HCT116 (cell line): ENCODE measurements at places on chromosomes 3 and 15.
A peak's percentile ranks its signal among the peaks of the same experiment; 100 is the strongest.

- H3K27me3 ChIP-seq: peaks cover 22% of the 10 kb centered on the region
- no peak overlapping the region for H3K27ac ChIP-seq
- no peak overlapping the region for H3K4me3 ChIP-seq
Observed at GRCh38 chr3:34183114-34183513, 384.7 kb downstream of the PDCD6IP start.

DNA sequence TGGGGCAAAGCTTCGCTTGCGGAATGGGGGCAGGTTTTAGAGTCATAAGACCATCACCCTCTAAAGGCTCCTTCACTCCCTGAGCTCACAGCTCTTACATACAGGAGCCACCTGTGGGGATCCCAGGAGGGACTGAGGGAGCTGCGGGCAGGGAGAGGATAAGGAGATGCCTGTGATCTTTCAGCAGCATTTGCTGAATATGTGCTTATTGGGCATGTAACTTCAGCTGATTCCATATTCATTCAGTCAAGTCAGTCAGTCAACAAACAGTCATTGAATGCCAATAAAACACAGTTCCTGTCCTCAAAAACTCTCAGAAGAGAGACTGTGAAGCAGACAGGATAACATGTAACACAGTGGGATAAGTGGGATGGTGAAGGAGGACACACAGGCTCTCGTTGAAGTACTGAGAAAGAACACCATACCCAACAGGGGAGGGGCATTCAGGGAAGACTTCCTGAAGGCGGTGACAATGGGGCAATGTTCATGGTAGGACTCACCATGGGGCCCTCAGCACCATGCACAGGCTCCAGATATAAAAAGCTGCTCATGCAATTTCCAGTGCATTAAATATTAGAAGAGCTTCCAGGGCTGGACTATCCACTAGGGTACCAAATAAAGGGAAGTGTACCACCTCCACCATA is 240.9 kb downstream of the UACA start:
- no peaks in the 10 kb centered on the region for H3K36me3 ChIP-seq
- H3K4me3 ChIP-seq: no peak overlapping the region
- H3K27ac ChIP-seq: no peak overlapping the region

GRCh38 chr3:3578718-3579117 is 220.5 kb upstream of the LRRN1 start:
- no peak for DNase-seq
- no peaks in the 10 kb centered on the region for H3K36me3 ChIP-seq
- H3K27me3 ChIP-seq: no peaks in the 10 kb centered on the region
- H3K27ac ChIP-seq: no peak overlapping the region

DNA sequence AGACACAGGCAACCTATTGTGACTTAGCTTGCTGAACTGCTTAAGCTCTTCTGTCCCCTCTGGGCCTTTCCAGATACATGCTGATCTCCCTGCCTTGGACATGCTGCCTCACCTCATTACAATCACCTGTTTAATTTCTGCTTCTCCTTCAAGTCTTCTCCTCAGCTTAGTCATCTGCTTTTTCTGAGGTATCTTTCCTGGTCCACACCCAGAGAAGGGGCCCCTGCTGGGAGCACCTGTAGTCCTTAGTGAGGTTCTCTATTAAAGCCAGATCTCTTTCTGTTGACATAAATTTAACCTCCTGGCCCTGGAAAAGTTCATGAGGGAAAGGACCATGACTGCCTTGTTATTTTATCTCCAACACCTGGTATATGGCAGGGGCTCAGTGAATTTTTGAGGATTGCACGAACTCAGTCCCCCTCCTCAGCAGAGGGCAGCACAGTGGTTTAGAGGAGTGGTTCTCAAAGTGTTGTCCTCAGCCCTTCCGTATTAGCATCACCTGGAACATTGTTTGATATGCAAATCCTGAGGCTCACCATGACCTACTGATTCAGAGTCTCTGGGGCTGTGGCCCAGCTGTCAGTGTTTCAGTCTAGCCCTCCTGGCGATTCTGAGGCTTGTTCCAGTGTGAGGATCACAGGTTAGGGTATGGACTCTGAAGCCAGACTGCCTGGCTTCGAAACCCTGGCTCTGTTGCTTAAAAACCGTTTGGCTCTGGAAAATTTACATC is 12.7 kb downstream of the COL6A6 start:
- H3K4me3 ChIP-seq: no peak overlapping the region
- no peak overlapping the region for H3K27ac ChIP-seq
- H3K27me3 ChIP-seq: peaks cover 75% of the 10 kb centered on the region
- DNase-seq: no peak
- H3K36me3 ChIP-seq: no peaks in the 10 kb centered on the region

DNA sequence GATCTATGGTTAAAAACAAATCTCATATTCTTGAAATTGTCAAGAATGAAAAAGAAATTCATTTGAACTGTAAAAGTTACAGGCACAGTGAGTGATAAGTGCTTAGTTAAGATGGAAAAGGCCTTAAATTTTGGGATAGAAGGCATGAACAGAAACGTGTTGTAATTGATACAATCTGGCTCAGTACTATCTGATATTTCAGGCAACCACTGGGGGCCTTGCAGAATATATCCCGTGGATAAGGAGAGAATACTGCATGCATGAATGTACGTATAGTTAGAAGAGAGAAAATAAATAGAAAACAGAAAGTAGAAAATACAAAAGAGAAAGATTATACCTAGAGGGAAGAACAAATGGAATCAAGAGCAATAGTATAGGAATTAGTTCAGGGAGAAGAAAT is 741.4 kb upstream of the CCDC54 start:
- DNase-seq: no peak
- no peaks in the 10 kb centered on the region for H3K4me1 ChIP-seq
- no peaks in the 10 kb centered on the region for H3K36me3 ChIP-seq
- H3K27ac ChIP-seq: no peak overlapping the region
- no peaks in the 10 kb centered on the region for H3K27me3 ChIP-seq
- H3K4me3 ChIP-seq: no peak overlapping the region

- H3K36me3 ChIP-seq: no peaks in the 10 kb centered on the region
- no peak overlapping the region for H3K27ac ChIP-seq
- no peak for DNase-seq
- no peak overlapping the region for H3K4me3 ChIP-seq
- no peaks in the 10 kb centered on the region for H3K4me1 ChIP-seq
- H3K27me3 ChIP-seq: no peaks in the 10 kb centered on the region
Observed at GRCh38 chr3:122104515-122105194, 49.5 kb downstream of the CD86 start.

DNA sequence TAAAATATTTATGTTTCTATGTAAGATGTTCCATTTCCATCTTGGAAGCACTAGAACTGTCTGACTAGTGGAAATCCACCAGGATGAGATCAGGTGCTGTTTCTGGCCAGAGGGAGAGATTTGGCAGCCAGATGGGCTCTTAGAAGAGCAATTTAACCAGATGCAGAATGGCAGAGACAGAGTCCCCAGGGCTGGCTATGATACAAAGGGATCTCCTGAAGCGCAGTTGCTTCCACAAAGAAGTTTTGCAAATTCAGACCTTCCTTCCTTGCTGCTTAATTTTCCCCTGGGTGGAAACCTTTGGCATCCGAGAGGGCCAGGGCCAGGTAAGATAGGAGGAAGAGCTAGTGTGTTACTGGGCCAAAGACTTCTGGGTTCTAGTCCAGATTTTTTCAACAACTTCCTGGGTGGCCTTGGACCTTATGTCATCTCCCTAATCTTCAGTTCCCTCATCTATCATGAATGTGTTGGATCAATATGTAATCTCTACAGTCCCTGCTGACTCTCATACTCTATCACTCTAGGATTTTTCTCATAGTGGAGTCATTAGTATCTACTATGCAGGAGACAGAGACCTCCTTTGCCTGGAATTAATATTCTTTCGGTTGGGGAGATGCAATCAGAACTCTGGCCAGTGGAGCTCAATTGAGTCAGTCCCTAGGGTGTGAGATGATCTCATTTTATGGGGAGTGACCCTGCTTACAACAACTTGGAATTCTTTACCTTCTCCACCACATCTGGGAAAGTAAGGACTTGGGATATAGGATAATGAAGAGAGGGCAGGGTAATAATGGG is 41.1 kb upstream of the NDUFB4 start:
- H3K4me1 ChIP-seq: peaks cover 10% of the 10 kb centered on the region
- DNase-seq: no peak
- H3K36me3 ChIP-seq: no peaks in the 10 kb centered on the region
- no peak overlapping the region for H3K4me3 ChIP-seq

GRCh38 chr3:105527949-105528348 is 161.2 kb downstream of the ALCAM start:
- no peak overlapping the region for H3K27ac ChIP-seq
- no peaks in the 10 kb centered on the region for H3K27me3 ChIP-seq
- H3K4me3 ChIP-seq: no peak overlapping the region
- peaks cover 22% of the 10 kb centered on the region for H3K4me1 ChIP-seq
- DNase-seq: peak; percentile 40
- no peaks in the 10 kb centered on the region for H3K36me3 ChIP-seq

- no peaks in the 10 kb centered on the region for H3K27me3 ChIP-seq
- no peak for DNase-seq
- H3K36me3 ChIP-seq: no peaks in the 10 kb centered on the region
- H3K4me1 ChIP-seq: no peaks in the 10 kb centered on the region
- H3K4me3 ChIP-seq: no peak overlapping the region
Observed at GRCh38 chr15:57455929-57456328, 79.6 kb downstream of the CGNL1 start.

- 0 out of 2 replicates have a peak, but pooled peaks cover 3% of the 10 kb centered on the region for H3K4me1 ChIP-seq
- H3K36me3 ChIP-seq: no peaks in the 10 kb centered on the region
- no peak for DNase-seq
- no peak overlapping the region for H3K27ac ChIP-seq
- H3K4me3 ChIP-seq: no peak overlapping the region
Observed at GRCh38 chr3:31213869-31214486, 318.7 kb upstream of the STT3B start.

DNA sequence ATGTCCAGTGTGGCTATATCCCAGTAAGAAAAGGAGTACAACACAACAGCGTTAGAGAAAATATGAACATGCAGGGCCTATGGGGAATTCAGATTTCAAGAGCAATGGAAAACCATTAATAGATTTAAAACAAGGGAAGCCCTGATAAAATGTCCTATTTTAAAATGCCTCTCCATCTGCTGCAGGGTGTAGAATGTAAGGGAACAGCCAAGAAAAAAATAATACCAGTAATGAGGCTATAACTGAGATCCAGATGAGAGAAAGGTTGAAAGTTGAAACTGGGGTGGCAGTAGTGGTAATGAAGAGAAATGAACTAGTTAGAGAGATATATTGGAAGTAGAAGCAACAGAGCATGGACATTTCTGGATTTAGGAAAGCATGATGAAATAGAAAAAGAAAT is 226.1 kb downstream of the KCNMB2 start:
- no peak for DNase-seq
- no peaks in the 10 kb centered on the region for H3K36me3 ChIP-seq
- H3K4me3 ChIP-seq: no peak overlapping the region
- no peaks in the 10 kb centered on the region for H3K27me3 ChIP-seq
- no peak overlapping the region for H3K27ac ChIP-seq
- no peaks in the 10 kb centered on the region for H3K4me1 ChIP-seq

DNA sequence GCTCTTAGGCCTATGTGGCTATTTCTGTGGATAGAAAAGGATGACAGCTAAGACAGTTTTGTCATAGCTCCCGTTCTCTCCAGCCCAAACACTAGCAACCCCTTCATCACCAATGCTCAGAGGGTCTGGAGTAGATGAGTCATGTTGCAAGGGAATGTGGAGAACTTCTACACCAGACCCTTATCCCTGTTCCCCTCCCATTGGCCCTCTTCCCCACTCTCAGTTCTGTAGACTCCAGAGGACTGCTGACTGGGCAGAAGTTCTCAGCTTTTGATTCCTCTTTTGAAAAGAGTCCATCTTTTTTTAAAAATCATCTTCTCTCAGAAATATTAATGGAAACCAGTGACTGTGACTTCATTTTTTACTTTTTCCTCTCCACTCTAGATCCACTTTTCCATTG is 2.4 kb upstream of the MYZAP start:
- no peak overlapping the region for H3K27ac ChIP-seq
- H3K4me3 ChIP-seq: no peak overlapping the region
- H3K4me1 ChIP-seq: peaks cover 9% of the 10 kb centered on the region; the same call in 1 of the 2 replicates
- DNase-seq: no peak
- H3K36me3 ChIP-seq: no peaks in the 10 kb centered on the region
- H3K27me3 ChIP-seq: no peaks in the 10 kb centered on the region

DNA sequence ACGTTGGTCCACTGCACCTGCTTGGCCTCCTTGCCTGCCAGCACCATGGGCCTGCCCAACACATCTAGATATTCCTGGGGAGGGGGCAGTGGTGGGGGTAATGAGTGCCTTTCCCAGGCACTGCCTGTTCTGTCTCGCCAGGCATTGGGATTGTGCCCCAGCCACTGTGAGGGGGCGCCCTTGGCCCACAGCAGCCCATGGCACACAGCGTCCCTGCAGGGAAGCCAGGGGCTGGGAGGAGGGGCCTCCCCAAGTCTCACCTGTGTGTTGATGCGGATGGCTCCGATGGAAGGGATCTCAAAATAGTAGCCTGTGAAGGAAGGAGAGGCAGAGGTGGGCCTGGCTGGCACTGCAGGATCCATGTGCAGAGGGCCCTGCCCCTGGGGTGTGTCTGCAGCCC is 18.7 kb upstream of the TMEM115 start:
- no peak overlapping the region for H3K4me3 ChIP-seq
- DNase-seq: no peak
- no peak overlapping the region for H3K27ac ChIP-seq
- H3K36me3 ChIP-seq: no peaks in the 10 kb centered on the region
- no peaks in the 10 kb centered on the region for H3K27me3 ChIP-seq

GRCh38 chr15:74625693-74626092 is 10.1 kb downstream of the CLK3 start:
- DNase-seq: no peak
- no peaks in the 10 kb centered on the region for H3K27me3 ChIP-seq
- H3K4me1 ChIP-seq: no peaks in the 10 kb centered on the region
- H3K27ac ChIP-seq: no peak overlapping the region
- H3K36me3 ChIP-seq: peaks cover 59% of the 10 kb centered on the region
- H3K4me3 ChIP-seq: no peak overlapping the region

- no peak for DNase-seq
- no peak overlapping the region for H3K27ac ChIP-seq
- no peaks in the 10 kb centered on the region for H3K36me3 ChIP-seq
Observed at GRCh38 chr15:66621491-66622467, 56.0 kb upstream of the LCTL start.

- no peaks in the 10 kb centered on the region for H3K36me3 ChIP-seq
- H3K27ac ChIP-seq: no peak overlapping the region
- no peak overlapping the region for H3K4me3 ChIP-seq
- DNase-seq: no peak
Observed at GRCh38 chr3:105806359-105806758, 62.5 kb downstream of the CBLB start.

- H3K4me1 ChIP-seq: peaks cover 25% of the 10 kb centered on the region
- H3K27ac ChIP-seq: no peak overlapping the region
- DNase-seq: no peak
- H3K4me3 ChIP-seq: no peak overlapping the region
- no peaks in the 10 kb centered on the region for H3K27me3 ChIP-seq
Observed at GRCh38 chr3:50304601-50305000, 1.2 kb upstream of the HYAL1 start.
